ENCODE measurements at places on chromosomes 5 and 9. TPM values are rescaled to one million over a fixed set of nuclear protein-coding genes. Genes with fewer than 3 reads are reported as not detected.
A peak's percentile ranks its signal among the peaks of the same experiment; 100 is the strongest.

- H3K4me1 ChIP-seq = no peaks in the 10 kb centered on the region
- DNase-seq = no peak
- H3K4me3 ChIP-seq = no peak overlapping the region
- H3K36me3 ChIP-seq = no peaks in the 10 kb centered on the region
- H3K27me3 ChIP-seq = no peaks in the 10 kb centered on the region
Measured at GRCh38 chr5:113264046-113264445, 170.7 kb downstream of the TSSK1B start.

DNA sequence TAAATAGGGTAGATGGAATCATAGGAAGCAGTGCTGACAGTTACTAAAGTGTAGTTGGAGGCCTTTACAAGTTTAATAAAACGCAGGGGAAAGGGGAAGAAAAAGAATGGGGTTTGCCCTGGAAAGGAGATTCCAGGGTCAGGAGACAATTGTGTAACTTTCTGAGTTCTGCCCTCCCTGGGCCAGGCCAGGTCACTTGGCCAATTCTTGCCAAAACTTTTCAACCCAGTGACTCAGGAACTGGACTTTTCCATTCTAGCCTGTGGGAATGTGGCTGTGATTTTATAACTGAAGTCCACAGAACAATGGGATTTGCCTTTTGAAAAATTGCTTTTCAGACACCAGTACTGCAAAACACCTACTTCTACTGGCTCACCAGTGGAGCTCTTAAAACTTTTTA is 289.8 kb upstream of the ANKRD55 start:
- no peaks in the 10 kb centered on the region for H3K36me3 ChIP-seq
- peak overlapping the region; percentile 9 for H3K27ac ChIP-seq
- no peak for DNase-seq
- H3K4me1 ChIP-seq = peaks cover 7% of the 10 kb centered on the region
- H3K27me3 ChIP-seq = no peaks in the 10 kb centered on the region
- H3K4me3 ChIP-seq = no peak overlapping the region

Gene C5orf46
- polyA plus RNA-seq = 118 TPM

GRCh38 chr5:3963652-3964051 is 368.0 kb downstream of the IRX1 start:
- no peaks in the 10 kb centered on the region for H3K4me1 ChIP-seq
- H3K27me3 ChIP-seq = no peaks in the 10 kb centered on the region
- no peak for DNase-seq
- H3K36me3 ChIP-seq = no peaks in the 10 kb centered on the region

DNA sequence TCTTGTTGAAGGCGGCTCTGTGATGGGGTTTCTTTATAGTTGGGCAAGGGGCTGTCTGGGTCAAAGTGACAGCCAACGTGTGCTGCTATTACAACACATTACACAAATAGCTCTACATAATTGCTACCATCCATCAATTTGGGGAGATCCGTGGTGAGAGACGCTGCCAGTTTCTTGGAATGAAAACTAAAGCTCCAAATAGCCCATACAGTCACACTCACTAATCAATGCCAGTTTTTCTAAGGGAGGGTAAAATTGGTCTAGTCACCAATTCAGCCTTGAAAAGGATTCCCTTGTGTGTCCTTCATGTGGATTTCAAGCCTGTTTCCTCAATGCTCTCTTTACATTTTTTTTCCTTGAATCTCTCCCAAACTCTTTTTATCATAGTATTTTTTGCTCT is 343.3 kb upstream of the KLF4 start:
- DNase-seq = no peak
- no peak overlapping the region for H3K4me3 ChIP-seq
- no peak overlapping the region for H3K27ac ChIP-seq
- no peaks in the 10 kb centered on the region for H3K4me1 ChIP-seq
- H3K27me3 ChIP-seq = no peaks in the 10 kb centered on the region

GRCh38 chr9:31188496-31188895 is 1195.9 kb upstream of the ACO1 start:
- DNase-seq = no peak
- no peaks in the 10 kb centered on the region for H3K27me3 ChIP-seq
- no peak overlapping the region for H3K4me3 ChIP-seq
- H3K36me3 ChIP-seq = no peaks in the 10 kb centered on the region
- no peaks in the 10 kb centered on the region for H3K4me1 ChIP-seq

Gene SLC34A3
- not detected for polyA plus RNA-seq

Gene PAEP
- not detected for polyA plus RNA-seq

Gene PDLIM4
- polyA plus RNA-seq = 23.3 TPM

GRCh38 chr5:91884036-91884435 is 500.9 kb upstream of the ARRDC3 start:
- no peaks in the 10 kb centered on the region for H3K4me1 ChIP-seq
- no peaks in the 10 kb centered on the region for H3K36me3 ChIP-seq
- H3K27me3 ChIP-seq = no peaks in the 10 kb centered on the region
- no peak overlapping the region for H3K27ac ChIP-seq

- no peaks in the 10 kb centered on the region for H3K27me3 ChIP-seq
- H3K36me3 ChIP-seq = no peaks in the 10 kb centered on the region
- DNase-seq = peak; percentile 83
- no peak overlapping the region for H3K27ac ChIP-seq
- H3K4me1 ChIP-seq = no peaks in the 10 kb centered on the region
Measured at GRCh38 chr9:96031366-96031824, 155.9 kb downstream of the ERCC6L2 start.

DNA sequence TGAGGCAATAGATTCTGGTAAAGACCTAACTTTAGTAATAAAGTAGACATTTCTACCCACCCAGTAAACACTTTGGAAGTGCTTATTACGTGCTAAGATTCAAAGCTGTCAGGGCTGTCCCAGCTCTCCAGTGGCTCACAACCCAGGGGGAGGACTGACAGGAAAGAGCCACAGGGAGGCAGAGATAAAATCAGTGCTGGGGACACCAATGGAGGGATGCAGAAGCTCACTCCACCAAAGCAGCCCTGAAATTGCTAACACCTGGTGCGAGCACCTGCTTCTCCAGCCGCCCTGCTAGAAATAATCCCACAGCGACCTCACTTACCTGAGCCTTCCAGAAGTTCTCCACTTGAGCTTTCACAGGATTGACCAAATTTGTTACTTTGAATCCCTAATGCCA is 501.0 kb downstream of the BNC2 start:
- DNase-seq = no peak
- no peaks in the 10 kb centered on the region for H3K27me3 ChIP-seq
- H3K4me1 ChIP-seq = no peaks in the 10 kb centered on the region

Gene IFNK
- not detected for polyA plus RNA-seq

- H3K4me1 ChIP-seq = no peaks in the 10 kb centered on the region
- H3K4me3 ChIP-seq = no peak overlapping the region
- H3K27ac ChIP-seq = no peak overlapping the region
- H3K36me3 ChIP-seq = no peaks in the 10 kb centered on the region
- H3K27me3 ChIP-seq = no peaks in the 10 kb centered on the region
- DNase-seq = no peak
Measured at GRCh38 chr5:113489299-113489698, 1.0 kb upstream of the MCC start.

Gene NDUFA8
- polyA plus RNA-seq = 65.6 TPM

Gene COL5A1
- polyA plus RNA-seq = 18.7 TPM

DNA sequence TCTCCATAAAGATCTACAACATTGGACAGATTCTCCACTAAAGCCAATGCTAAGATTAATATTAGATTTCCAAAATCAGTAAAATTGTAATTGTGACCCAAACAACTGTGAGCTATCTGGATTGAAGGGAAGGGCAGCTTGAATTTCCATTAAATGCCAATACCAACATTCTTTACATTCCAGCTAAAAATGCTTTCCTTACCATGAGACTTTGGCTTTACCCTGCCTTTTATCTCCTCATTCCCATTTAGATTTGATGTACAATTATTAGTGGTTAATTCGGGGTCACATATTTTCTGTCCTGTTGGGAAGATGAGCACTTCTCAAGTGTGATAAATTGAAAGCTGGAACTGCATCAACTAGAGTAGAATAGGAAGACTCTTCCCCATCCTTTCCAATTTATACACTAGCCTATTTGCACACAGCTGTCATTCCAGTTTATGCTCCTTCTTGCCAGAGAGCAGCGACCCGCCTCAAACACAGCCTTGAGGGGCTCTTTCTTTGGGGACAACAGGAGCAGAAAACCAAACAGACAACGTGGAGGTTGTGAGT is 33.1 kb upstream of the MYOT start:
- H3K36me3 ChIP-seq = no peaks in the 10 kb centered on the region
- peaks cover 3% of the 10 kb centered on the region for H3K4me1 ChIP-seq
- no peak overlapping the region for H3K27ac ChIP-seq
- no peak overlapping the region for H3K4me3 ChIP-seq
- DNase-seq = no peak
- no peaks in the 10 kb centered on the region for H3K27me3 ChIP-seq

DNA sequence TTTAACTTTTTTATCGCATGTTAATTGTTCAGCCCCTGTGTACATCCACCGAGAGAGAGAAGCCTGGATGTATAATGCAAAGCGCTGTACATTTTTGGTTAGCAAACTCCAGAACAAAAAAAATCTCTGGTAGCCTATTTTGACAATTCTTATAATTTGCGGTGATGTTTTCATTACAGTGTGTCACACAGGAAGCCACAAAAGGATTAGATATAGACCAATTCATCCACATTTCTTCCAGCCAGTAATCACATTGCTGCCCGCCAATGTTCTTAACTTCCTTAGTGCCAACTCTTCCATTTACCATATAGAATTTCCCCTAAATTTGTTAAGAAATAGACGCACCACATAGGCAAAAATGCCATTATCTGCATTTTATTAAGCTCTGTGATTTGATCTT is 435.6 kb downstream of the EFNA5 start:
- no peak overlapping the region for H3K27ac ChIP-seq
- H3K27me3 ChIP-seq = no peaks in the 10 kb centered on the region
- H3K4me3 ChIP-seq = no peak overlapping the region
- H3K4me1 ChIP-seq = no peaks in the 10 kb centered on the region
- no peaks in the 10 kb centered on the region for H3K36me3 ChIP-seq

GRCh38 chr9:6610073-6610472 is 35.5 kb downstream of the GLDC start:
- no peak for DNase-seq
- H3K4me3 ChIP-seq = no peak overlapping the region
- no peaks in the 10 kb centered on the region for H3K4me1 ChIP-seq
- H3K27ac ChIP-seq = no peak overlapping the region
- no peaks in the 10 kb centered on the region for H3K27me3 ChIP-seq

GRCh38 chr9:83431101-83432060 is 106.8 kb downstream of the FRMD3 start:
- no peak for DNase-seq
- H3K27ac ChIP-seq = no peak overlapping the region
- no peaks in the 10 kb centered on the region for H3K27me3 ChIP-seq
- no peak overlapping the region for H3K4me3 ChIP-seq
- peaks cover 2% of the 10 kb centered on the region for H3K4me1 ChIP-seq

GRCh38 chr9:126419475-126419874 is 92.8 kb downstream of the MVB12B start:
- peaks cover 2% of the 10 kb centered on the region for H3K36me3 ChIP-seq
- no peak for DNase-seq
- no peak overlapping the region for H3K27ac ChIP-seq

Gene NTNG2
- 0.25 TPM for polyA plus RNA-seq

GRCh38 chr5:65084795-65085515 is 316.2 kb downstream of the CWC27 start:
- H3K4me1 ChIP-seq = no peaks in the 10 kb centered on the region
- H3K27me3 ChIP-seq = no peaks in the 10 kb centered on the region
- no peak for DNase-seq
- H3K27ac ChIP-seq = no peak overlapping the region
- no peaks in the 10 kb centered on the region for H3K36me3 ChIP-seq

DNA sequence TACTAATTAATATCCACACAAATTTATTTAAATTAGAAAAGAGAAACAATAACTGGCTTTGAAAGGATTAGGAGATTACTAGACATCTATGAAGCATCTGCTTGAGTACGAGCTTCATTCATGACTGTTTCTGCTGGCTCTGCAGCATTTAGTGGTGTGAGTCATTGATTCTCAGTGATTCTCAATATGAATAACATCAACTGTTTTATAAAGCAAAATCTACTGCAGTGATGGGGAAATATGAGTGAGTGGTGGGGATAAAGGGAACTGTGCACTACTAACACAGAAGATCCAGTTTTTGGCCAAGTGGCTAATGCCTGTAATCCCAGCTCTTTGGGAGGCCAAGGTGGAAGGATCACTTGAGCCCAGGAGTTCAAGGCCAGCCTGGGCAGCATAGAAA is 8.4 kb downstream of the FNBP1 start:
- no peaks in the 10 kb centered on the region for H3K36me3 ChIP-seq
- H3K27me3 ChIP-seq = no peaks in the 10 kb centered on the region
- no peak for DNase-seq

GRCh38 chr9:12819436-12820185 is 44.8 kb downstream of the LURAP1L start:
- H3K27me3 ChIP-seq = no peaks in the 10 kb centered on the region
- H3K27ac ChIP-seq = peak overlapping the region; percentile 24
- H3K4me1 ChIP-seq = peaks cover 5% of the 10 kb centered on the region
- H3K36me3 ChIP-seq = no peaks in the 10 kb centered on the region

Gene SPINK1
- 67.7 TPM for polyA plus RNA-seq

Gene NMUR2
- polyA plus RNA-seq = not detected

Gene ACER2
- polyA plus RNA-seq = 1.8 TPM

GRCh38 chr5:135053278-135053677 is 19.2 kb upstream of the PITX1 start:
- H3K36me3 ChIP-seq = no peaks in the 10 kb centered on the region
- H3K27ac ChIP-seq = no peak overlapping the region
- H3K27me3 ChIP-seq = no peaks in the 10 kb centered on the region
- no peak overlapping the region for H3K4me3 ChIP-seq
- peaks cover 3% of the 10 kb centered on the region for H3K4me1 ChIP-seq
- DNase-seq = peak; percentile 20

DNA sequence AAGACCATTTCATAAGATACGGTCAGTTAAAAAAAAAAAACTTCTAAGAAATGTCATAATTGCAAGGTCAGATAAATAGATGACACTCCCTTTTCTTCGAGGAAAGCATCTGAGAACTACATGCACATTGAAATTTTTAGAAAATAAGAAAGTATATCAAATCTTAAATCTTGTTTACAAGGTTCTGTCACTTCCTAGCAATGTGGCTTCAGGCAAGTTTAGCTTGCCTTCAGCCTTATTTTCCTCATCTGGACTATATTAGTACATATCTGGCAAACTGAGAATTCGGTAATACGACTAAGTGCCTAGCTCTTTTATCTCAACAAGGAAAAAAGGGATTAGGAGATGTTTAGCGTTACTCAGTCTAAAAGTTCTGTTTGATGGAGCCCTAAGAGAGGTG is 32.5 kb upstream of the OR2K2 start:
- no peak overlapping the region for H3K4me3 ChIP-seq
- H3K4me1 ChIP-seq = no peaks in the 10 kb centered on the region

GRCh38 chr9:89597711-89598362 is 7.0 kb upstream of the GADD45G start:
- H3K4me1 ChIP-seq = no peaks in the 10 kb centered on the region
- no peak overlapping the region for H3K27ac ChIP-seq
- DNase-seq = no peak
- no peaks in the 10 kb centered on the region for H3K36me3 ChIP-seq
- H3K4me3 ChIP-seq = no peak overlapping the region

Measured in aorta (tissue), 5 donors.